H9 (cell line): ENCODE measurements at places on chromosomes 11 and 22.
A peak's percentile ranks its signal among the peaks of the same experiment; 100 is the strongest.

- DNase-seq: no peak
Measured at GRCh38 chr11:62559204-62559603, 12.6 kb upstream of the AHNAK start.

DNA sequence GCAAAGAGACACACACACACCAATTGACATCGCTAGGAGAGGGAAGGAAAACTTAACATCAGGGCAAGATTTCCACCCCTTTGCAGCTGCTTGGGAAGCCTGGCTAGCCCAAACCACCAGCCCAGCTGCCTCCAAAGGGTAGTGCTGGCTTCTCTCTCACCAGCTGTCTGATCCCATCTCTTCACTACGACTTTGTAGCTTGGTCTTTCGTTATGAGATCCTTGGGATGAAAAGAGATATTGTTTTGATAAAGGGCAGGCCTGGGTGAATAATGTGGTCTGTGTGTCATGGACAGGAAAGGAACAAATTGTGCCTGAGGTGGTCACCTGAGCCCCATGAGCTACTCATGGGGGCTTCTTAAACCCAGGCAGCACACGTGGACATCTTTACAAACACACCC lies 101.9 kb downstream of the ARL14EP start:
- DNase-seq: no peak

- no peak for DNase-seq
Measured at GRCh38 chr22:17307566-17307965, 61.7 kb upstream of the CECR2 start.

DNA sequence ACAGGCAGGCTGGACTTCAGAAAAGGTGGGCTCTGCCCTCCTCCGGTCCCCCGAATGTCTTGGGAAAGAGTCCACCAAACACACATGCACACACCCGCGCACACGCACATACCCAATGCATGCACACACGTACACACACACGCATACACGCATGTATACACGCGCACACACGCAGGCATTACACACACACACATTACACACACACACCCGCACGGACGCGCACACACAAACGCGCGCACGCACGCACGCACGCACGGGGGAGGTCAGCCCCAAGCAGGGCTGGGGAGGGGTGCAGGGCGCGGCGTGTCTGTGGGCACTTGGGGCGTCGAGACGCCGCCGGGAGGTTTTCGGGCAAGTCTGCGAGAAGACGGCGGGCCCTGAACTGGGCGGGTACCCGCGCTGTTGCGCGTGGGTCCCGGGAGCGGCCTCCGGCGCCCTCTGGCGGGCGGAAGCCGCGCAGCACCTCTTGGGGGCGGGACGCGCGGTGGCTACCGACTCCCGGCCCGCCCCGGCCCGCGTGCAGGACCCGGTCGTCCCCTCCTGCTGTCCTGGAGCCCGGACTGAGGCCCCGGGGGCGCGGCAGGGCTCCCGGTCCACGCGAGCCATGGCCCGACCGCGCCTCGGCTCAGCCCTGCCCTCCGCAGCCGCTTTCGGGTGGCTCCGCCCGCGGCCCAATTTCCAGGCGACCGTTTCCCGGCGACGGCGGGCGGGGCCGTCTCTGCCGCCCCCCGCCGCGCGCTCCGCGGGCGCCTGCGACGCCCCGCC lies 3.6 kb downstream of the SEPTIN5 start:
- DNase-seq: peak; percentile 65

DNA sequence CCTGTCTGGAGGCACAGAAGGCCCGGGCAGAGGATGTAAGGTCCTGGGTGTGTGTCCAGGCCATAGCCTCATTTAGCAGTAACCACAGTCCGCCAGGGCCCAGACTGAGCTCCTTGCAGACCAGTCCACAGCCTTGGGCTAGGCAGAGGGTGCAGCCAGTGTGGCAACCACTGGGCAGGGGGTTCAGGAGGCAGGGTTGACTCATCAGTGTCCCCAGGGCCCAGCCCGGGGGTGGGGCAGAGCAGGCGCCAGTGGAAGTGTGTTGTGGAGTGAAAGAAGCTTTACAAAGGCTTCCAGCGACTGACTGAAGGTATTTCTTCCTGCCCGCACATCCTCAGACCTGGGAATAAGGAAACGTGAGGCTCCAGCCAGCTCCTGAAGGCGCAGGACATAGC lies 27.7 kb upstream of the WNT11 start:
- no peak for DNase-seq

- no peak for DNase-seq
Measured at GRCh38 chr11:34643846-34644245, 23.0 kb downstream of the EHF start.

- no peak for DNase-seq
Measured at GRCh38 chr11:19907008-19907579, 194.5 kb downstream of the NAV2 start.

DNA sequence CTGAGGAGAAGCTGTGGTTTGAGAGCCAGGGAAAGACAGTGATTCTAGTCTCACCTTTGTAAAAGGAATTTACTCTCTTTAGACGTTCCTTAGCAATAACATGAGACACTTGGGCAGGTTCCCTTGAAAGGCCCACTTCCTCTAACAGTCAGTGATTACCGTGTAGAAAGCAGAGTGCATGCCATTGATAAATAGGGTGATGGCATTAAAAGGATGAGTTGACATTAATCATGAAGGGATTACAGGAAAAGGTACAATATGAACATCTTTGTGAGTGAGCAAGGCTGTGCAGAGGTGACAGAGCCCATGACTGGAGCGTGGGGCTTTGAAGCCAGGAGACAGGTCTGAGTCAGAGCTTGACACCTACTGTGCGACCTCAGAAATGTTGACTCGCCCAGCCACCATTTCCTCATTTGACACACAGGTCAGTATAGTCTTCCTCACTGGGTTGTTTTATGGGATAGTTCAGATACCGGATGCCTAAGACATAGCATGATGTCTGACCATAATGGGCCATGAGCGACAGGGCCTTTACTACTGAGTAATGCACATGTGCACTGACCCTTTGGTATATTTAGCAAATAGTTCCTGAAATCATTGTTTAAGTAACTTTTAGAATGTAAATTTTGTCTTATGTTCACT lies 341.7 kb upstream of the MTNR1B start:
- DNase-seq: no peak

DNA sequence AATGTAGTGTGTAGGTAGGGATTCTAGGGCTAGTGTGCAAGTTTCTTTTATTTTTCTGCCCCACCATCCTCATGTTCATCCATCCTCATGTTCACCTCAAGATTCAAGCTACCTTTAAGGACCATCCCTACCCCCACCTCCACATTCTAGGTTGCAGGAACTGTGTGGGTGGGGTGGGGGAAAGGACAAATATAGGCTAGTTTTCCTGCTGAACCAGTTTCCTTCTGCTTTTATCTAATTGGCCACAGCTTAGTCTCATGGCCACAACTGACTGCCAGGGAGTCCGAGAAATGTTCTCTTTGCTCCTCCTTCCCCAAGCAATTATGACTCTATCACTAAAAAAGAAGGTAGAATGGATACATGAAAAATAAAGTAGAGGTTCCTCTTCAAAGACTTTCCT lies 179.0 kb upstream of the LARGE1 start:
- DNase-seq: no peak

- DNase-seq: peak; percentile 42
Measured at GRCh38 chr22:20319041-20319744, 667 bp downstream of the DGCR6L start.
